HFFc6 (cell line): ENCODE measurements at places on chromosomes 3 and 15. TPM values are rescaled to one million over a fixed set of nuclear protein-coding genes. Genes with fewer than 3 reads are reported as not detected.

- no peak for DNase-seq
Observed at GRCh38 chr3:157810924-157811718, 295.1 kb downstream of the SHOX2 start.

DNA sequence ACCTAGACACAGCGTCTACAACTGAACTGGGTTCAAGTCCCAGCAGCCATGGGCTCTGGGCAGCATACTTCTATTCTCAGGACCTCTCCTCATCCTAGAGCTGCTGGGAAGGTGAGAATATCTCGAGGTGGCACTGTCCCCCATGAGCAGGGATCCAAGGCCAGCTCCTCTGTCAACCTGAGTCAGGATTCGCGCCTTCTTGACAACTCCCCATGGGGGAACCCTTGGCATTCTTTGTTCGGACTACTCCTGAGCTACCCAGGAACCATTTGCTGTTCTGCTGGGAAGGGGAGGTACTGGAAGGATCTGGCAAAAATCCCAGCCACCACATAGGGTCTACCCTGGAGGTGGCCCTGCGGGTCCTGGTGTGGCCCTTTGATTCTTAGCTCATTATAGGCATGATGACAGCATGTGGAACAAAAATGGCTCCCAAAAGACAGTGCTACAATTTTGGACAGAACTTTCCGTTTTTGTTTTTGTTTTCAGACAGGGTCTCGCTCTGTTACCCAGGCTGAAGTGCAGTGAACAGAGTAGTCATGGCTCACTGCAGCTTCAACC lies 22.3 kb downstream of the PLXNB1 start:
- no peak for DNase-seq

The CLRN1 gene
- not detected in 3 replicates for total RNA-seq

The KCNMB2 gene
- total RNA-seq: not detected in 3 replicates

The TXNRD3 gene
- total RNA-seq: 7.6 to 9.3 TPM (median 7.8 TPM) in 3 replicates
